NCI-H1105 (cell line): ENCODE measurements at places on chromosomes 5 and 9.

DNA sequence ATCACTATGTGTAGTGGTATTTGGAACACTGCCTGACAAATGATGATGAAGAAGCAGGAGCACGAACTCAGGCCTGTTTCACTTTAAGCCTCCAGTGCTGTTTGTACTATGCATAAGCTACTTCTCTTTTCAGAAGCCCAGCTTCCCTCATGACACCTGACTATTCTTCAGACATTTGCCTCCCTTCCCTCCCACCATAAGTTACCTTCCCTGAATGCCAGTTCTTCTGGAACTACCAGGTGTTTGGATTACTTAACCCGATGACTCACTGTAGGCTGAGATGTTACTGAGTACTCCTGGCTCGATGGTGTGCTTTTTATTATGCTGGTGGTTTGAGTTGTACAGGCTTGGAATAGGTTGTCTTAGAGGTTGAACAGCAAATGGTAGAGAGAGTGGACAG, 180.0 kb downstream of the SPATA31D1 start:
- no peak for DNase-seq

DNA sequence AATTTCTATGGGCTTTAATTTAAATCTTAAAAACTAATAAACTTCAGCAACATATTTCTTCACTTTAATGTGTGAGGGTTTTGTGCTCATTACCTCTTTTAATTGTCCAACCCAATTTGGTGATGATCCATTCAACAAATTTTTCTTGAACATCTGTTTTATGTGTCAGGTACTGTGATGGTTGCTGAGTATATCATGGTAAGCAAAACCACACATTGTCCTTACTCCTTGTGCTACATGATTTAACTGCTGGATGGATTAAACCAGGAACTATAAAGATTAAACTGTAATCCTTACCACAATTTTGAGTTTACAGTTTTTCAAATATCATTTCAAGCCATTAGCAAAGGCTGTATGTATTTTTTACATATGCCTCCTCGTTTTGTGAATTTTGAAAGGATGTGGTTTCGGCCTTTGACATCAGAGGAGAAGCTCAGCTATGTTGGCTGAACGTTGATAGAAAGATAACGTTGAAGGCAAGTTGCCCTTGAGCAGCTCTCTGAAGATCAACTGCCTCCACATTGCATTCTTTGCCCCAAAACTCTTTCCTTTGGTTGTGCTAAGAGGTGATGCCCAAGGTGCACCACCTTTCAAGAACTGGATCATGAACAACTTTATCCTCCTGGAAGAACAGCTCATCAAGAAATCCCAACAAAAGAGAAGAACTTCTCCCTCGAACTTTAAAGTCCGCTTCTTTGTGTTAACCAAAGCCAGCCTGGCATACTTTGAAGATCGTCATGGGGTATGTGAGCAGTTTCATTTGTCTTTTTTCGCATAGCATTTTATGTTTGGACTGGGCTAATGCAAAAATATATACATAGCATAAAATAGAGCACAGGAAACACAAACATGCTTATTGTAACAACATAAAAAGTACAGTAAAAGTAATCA, at the start of gene ITK:
Gene ITK (plus strand): TSS at position 467 of the 891 bp plus-strand sequence. CDS start 138 bp downstream, at position 605.
- DNase-seq, result no peak

GRCh38 chr5:156181656-156182055, 145.3 kb upstream of the SGCD start:
- DNase-seq, result no peak

DNA sequence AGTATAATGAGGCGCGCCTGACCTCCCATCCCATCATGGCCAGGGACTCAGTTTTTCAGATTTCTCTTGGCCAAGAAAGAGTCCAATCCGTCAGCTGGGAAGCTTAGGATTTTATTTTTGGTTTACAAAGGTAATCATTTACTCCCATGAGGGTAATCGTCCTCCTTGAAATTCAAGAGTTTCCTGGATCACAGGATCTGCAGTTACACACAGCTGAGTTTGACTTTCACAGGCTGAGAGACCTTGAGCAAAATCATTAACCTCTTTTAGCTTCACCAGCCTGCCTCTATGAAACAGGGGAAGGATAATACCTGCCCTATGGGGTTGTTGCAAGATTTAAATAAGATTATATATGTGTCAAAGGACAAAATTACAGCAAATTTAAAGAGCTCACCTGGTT, 15.4 kb upstream of the AK3 start:
- no peak for DNase-seq

DNA sequence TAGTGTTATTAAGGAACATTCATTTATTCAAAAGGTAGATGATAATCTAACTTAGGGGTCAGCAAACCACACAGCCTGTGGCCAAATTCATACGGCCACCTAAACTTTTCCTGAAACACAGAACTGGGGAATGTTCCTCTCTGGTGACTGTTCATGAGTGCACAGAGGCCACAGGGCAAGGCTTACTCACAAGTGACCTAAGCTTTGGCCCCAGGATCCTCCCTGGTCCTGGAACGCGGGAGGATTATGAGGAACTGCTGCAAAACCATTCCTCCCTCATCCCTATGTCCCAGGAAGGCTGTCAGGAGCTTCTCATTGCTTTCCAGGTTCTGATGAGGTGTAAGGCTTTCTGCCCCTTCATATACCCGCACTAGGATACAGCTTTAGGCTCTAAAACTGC, 397.6 kb downstream of the SEMA5A start:
- DNase-seq, result no peak
